ENCODE measurements at places on chromosomes 3 and 15.

DNA sequence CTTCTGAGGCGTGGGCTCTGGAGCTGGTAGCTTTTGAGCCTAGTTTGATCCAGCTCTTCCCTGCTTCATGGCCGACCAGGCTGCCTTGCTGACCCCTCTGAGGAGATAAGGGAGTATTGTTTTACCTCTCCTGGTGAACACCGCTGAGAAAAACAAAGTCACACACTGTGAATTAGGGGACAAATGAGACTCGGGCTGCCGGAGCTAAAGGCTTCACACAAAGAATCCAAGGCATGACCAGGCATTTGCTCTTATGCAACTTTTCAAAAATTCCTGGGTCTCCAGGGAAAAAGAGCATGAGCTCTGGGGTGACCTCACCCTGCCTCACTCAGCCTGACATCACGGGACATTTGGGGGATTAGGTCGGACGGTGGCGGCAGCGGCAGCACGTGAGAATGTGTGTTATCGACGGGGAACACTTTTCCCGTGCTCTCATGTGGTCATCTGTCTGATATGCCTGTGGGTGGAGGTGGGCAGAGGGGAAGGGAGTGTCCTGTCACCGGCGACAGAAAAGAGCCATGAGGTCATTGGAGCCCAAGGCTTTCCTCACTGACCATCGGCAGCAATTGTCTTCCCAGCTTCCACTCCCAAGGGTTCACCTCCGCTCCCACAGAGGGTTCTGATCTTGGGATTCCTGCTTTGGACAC lies 61.0 kb downstream of the TMEM44 start:
- DNase-seq: peak; percentile 88

GRCh38 chr3:167733961-167734497 lies 663 bp downstream of the PDCD10 start:
- no peak for DNase-seq

GRCh38 chr3:108472001-108472591 lies 38.3 kb downstream of the MYH15 start:
- peak; percentile 54 for DNase-seq

DNA sequence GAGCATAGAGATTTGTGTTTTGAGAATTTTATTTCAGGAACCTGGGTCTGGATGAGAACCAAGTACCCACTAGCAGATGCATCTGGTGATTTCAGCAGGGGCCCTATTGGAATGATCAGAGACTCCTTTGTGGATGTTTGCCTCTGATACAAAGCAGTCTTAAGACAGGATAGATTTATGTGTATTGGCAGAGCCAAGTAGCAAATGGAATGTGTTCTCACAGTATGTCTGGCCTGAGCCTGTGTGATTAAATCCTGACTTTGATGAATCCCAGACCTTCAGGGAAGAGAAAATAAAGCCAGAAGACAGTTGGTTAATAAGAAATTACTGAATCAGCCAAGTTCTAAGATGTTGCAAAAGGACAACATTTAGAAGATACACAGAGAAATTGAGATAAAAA lies 755.5 kb upstream of the SEMA6D start:
- DNase-seq: no peak

DNA sequence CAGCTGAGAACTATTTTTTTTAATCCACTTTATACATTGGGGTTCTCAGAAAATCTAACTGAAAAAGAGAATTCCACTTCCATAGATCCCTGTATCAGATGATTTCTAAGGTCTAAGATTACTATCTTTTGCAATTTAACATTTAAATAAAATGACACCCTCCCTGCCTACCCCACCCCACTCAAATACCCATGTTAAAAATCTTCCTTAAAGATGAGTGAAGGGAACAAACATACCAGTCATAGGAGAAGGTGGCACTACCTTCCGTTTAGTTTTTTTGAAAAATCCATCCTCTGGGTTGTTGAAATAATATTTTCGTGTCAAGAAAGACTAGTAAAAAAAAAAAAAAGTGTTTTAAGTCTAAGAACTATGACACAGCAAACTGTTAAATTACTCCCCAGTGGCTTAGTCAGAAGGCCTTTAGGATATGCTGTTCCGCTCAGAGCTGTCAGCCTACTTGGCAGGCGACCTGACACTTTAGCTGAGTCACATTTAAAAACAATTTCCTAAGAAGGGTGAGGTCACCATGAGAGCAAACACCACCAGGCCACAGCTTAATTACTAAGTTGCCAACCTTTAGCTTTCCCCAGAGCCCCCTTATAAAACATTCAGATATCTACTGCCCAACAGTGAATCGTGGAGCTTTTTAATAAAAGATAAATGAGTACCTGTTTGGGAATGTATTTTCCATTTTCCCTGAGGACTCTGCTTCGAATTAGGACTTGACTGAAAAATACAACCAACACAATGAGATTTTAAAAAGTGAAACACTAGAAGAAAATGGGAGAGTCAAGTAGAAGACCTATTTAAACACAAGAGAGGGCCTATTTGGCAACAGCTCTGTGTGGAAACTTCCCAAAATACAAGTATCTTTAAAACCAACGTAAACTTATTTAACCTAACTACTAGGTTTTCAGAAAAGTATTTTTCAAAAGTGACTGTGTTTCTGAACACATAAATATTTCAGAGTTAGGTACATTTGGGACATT lies 9.6 kb downstream of the EMC3 start:
- peak; percentile 90 for DNase-seq

GRCh38 chr3:185824051-185825005 lies 514 bp downstream of the IGF2BP2 start:
- DNase-seq: peak; percentile 48

DNA sequence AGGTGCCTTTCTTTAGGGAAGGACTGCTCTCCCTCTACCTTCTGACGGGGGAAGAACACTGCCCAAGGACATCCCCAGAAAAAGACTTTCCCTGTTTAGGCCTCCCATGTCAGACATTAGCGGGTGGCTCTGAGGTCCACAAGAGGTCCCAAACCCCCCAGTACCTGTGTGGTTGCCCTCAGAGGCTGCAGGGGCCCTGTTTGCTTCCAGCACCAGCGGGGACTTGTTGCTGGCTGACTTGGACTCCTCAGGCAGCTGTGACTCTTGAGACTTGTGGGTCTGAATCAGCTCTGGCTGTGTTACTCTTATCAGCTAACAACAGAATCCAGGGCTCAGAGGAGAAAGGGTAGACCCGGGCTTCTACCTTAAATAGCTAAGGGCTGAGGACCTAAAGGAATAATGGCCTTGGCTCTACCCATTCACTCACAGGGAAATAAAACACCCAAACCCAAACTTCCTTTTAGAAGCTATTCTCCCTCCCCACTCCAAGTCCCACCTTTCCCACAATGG lies 39.2 kb downstream of the SEMA3G start:
- DNase-seq: no peak

DNA sequence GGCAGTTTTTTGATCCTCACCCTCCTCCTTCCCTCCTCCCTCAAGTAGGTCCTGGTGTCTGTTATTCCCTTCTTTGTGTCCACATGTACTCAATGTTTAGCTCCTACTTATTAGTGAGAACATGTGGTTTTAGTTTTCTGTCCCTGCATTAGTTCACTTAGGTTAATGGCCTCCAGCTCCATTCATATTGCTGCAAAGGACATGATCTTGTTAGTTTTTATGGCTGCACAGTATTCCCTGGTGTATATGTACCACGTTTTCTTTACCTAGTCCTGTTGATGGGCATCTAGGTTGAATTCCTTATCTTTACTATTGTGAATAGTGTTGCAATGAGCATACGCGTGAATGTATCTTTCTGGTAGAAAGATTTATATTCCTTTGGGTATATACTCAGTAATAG lies 61.7 kb upstream of the FGF7 start:
- DNase-seq: no peak

- no peak for DNase-seq
Observed at GRCh38 chr15:66053991-66054390, 184.7 kb downstream of the RAB11A start.

GRCh38 chr15:31500766-31501449 lies 174.3 kb downstream of the KLF13 start:
- no peak for DNase-seq

DNA sequence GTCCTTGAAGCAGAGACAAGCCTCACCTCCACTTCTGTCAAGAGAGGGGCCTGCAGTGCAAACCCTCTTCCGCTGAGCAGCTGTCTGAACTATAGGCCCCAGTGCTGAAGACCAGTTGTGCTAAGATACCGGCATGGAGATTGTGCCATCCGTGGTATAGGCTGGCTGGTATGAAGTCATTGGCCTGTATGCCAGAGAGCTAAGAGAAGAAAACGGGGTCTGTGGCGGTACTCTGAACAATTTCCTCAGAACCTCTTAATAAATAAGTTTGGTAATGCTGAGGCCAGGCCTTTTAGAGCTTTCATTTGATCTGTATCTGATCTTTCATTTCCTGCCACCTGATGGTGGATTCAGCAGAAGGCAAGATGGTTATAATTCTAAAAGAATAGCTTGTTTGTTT lies 123.0 kb downstream of the LRIG1 start:
- no peak for DNase-seq

DNA sequence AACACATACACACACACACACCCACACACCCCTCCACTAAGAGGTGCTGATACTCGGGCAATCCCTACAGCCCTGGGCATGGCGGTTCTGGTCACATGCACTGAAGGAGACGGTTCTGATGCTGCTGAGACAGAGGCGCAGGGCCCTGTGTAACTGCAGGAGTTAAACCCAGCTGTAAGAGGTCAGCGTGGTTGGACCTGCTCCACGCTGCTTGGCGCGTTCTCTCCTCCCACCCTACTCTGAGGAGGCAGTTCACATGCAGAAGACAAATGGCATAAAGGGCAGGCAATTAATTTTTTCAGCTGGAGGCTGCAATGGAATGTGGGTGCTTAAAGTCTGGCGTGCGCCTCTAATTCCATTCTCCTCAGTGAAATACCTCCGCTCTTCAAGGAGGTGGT lies 35.2 kb downstream of the GRK7 start:
- no peak for DNase-seq

GRCh38 chr15:38072348-38073177 lies 138.1 kb downstream of the TMCO5A start:
- peak; percentile 88 for DNase-seq

- DNase-seq: no peak
Observed at GRCh38 chr15:92224843-92225242, 168.8 kb upstream of the ST8SIA2 start.

GRCh38 chr3:63611382-63611781 lies 41.1 kb upstream of the SNTN start:
- no peak for DNase-seq

DNA sequence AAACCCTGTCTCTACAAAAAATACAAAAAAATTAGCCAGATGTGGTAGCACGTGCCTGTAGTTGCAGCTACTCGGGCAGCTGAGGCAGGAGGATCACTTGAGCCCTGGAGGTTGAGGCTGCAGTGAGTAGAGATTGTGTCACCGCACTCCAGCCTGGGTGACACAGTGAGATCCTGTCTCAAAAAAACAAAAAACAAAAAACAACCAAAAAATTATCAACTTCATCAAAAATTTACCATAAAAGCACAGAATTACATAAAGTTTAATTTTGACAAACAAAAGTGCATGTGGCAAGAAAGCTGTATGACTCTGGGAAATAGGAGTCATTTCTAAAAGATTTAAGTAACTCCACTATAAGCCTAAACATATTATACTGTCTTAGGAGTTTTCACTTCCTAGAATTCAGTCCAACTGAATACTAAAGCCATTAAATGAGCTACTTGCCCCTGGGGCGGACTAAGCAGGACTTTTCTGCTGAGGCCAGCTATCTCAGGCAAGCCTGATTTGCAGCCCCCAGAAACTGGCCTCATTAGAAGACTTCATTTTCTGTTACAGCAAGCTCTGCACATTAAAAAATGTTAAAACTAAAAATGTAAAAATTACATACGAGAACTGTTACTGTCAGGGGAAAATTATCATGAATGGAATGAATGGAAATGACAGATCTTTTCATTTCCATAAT lies 23.0 kb downstream of the HSPBAP1 start:
- no peak for DNase-seq

DNA sequence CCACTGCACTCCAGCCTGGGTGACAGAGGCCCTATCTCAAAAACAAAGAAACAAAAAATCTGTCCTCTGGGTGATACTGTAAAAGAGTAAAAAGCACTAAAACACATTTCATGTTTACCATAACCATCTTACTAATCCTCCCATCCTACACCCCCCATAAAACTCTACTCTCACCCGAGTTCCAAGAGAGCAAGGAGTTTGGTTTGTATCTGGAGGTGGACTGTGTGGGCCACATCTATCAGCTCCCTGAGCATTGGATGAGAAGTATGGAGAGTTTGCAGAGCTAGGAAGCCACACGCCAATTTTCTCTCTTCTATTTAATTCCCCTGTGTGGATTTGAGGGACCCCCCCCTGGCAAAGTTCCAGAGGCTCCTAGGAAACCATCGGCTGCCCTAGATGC lies 80.0 kb downstream of the ATP10A start:
- no peak for DNase-seq

- peak; percentile 34 for DNase-seq
Observed at GRCh38 chr15:70323111-70323851, 225.6 kb upstream of the TLE3 start.

DNA sequence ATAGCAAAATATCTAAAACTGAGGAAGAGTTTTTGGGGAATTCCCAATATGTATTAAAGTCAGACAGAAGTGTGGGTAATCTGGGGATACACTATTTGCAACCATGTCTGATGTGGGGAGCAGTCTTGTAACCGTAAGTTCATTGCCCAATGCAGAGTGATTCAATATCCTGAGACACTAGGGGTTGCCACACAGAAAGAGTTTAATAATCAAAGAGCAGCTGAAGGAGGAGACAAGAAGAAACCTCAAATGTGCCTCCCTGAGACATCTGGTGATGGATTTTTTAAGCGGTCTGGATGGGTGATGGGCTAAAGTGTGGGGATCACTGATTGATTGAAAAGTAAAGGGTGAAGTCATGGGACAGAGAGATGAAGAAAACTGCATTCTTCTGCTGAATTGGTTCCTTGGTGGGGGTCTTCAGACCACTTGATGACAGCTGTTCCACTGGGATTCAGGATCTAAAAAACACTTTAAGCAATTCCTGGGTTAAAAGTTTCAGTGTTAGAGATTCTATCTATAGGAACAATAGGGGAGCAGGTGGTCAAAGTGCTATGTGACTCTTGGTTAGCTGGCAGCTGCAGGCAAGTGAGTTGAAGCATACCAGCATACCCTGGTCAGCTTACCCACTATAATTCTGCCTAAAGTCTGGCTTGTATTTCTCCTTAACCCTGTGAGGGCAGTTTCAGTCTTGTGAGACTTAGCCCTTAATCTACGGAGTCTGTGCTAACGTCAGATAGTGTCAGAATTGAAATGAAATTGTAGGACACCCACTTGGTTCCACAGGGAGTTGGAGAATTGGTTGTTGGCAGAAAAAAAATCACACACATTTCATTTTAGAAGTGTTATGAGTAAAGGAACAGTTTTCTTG lies 425.9 kb upstream of the TGFBR2 start:
- peak; percentile 25 for DNase-seq

GRCh38 chr15:98154863-98155262 lies 194.4 kb downstream of the ARRDC4 start:
- peak; percentile 87 for DNase-seq

- no peak for DNase-seq
Observed at GRCh38 chr3:126556637-126557414, 1.9 kb downstream of the C3orf22 start.

DNA sequence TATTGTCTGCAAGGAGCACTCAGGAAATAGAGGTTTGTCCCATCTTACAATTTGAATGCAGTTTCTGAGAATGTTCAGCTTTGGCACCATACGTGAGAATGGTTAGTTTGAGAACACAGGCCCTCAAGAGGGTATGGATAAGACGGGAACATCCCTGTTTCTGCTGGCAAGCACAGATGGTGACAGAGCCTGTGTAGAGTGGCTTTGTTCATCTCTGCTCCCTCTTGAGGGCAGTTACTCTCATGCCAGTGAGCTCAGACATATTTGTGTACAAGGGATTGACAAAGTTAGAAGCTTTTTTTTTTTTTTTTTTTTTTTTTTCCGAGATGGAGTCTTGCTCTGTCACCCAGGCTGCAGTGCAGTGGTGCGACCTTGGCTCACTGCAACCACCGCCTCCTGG lies 71.5 kb upstream of the FILIP1L start:
- peak; percentile 41 for DNase-seq
